ENCODE measurements at places on chromosomes 12 and 14. TPM values are rescaled to one million over a fixed set of nuclear protein-coding genes. Genes with fewer than 3 reads are reported as not detected.
A peak's percentile ranks its signal among the peaks of the same experiment; 100 is the strongest.

DNA sequence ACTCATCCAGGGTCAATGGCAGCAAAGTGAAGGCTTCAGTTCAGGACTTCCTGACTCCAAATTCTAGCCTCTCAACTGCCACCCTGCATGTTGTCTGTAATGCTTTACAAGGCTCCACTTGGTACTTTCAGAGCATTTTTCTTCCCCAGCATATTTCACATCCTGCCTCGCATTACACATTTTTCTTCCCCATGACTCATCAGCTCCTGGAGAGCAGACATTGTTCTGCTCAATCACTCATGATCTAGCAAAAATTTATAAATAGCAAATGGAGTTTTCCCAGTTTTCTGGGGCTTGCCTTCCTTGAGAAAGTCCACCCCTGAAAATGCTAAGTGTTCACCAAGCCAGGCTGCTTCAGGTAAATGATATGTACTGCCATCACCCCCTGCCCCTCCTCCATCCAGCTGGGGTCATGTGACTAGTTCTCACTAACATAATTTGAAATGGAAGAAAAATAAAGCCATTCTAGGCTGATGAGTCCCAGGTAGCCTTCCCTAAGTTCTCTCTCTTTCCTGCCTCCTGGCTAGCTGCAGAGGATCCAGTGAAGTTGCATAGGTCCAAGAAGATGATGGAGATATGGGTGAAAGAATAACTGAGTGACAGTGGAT lies 69.4 kb downstream of the ARMH4 start:
- DNase-seq, result peak; percentile 73

DNA sequence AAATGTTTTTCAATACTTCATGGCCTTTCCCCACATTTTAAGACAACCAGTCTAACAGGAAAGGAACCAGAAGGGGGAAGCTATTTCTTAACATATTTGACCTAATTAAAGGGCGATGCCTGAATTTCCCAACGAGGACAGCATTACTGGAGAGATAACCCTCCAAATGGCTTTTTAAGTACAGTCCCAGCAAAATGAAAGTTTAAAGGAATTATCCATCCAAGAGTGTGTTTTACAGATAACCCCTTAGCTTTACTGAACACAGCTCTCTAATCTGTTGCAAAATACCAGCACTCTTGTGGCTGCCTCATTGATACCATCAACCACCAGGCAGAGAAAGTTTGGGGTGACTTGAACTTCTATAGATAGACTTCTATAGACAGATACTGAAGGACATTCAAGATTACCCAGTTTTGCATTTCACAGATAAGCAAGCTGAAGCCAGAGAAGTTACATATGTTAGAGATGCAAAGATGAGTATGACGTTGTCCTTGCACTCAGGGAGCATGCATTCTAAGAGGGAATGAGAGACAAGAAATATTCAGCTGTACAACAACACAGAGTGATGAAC lies 41.3 kb upstream of the DUSP6 start:
- DNase-seq, result no peak

GRCh38 chr12:127621366-127621765 lies 645.6 kb upstream of the TMEM132C start:
- no peak for DNase-seq

GRCh38 chr12:130990034-130990433 lies 36.3 kb downstream of the ADGRD1 start:
- DNase-seq, result no peak

DNA sequence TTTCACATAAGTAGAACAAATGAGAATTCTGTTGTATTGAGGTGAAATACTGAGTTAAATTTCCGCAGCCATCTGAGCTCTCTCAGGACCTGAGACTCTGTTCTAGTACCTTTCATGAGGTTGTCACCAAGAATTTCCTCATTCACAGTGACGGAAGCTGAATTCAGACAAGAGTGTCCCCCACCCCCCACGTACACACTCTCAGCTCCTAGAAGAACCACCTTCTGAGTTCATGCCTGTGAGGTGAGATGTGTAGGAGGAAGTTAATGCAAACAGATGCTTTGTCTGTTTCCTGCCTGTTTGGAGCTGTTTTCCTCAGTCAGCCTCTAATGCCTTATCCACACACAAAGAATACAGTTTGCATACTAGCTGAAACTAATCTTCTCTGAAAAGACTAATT lies 18.2 kb downstream of the BICDL1 start:
- no peak for DNase-seq

DNA sequence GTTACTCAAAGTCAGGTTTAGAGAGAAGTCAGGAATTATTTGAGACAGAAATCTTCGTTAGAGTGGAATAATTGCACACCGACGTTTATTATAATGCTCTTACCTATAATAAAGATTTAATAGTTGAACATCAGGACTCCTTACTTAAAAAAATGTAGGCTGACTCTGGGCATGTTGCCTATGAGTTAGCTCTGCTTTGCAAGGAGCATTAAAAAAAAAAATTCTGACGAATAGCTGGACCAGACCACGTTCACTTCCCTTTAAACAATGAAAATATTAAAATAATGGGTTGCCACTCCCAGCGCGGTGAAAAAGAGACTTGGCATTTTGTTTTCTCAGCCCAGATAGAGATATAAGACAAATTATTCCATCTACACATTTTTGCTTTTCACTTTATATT lies 574 bp upstream of the FANCM start:
- DNase-seq, result no peak

GRCh38 chr12:10750385-10750727 lies 27.2 kb upstream of the YBX3 start:
- no peak for DNase-seq

GRCh38 chr12:8678661-8679111 lies 16.1 kb upstream of the MFAP5 start:
- DNase-seq, result no peak

DNA sequence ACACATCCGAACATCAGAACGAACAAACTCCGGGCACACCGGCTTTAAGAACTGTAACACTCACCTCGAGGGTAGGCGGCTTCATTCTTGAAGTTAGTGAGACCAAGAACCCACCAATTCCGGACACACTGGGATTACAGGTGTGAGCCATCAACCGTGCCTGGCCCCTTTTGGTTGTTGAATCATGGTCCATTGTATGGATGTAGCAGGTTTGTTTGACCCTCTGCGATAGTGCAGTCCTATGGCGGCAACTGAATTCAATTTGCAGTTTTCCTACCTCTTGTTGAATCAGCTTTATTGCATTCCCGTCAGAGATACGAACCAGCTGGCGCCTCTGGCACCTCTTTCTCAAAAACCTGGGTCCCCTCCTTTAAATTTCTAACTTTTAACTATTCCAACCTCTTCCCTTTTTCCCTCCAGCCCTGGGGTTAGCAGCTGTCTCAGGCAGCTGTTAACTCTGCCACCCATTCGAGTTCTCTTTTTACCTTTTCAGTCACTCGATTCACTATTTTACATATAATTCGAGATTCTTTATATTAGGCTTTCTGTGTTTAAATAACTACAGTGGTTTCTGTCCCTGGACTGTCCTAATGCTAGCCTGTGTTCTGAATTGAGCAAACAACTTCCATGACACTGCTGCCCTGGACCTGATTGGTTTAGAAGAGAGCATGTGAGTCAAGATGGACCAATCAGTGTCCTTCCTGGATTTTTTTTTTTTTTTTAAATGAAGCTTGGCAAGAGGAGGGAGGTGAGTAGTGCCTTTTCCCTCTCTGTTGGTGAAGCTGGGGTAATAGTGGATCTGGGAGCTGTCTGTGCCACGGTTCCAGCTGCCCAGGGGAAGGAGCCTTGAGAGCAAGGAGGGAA lies 261.5 kb downstream of the PCNX1 start:
- DNase-seq, result peak; percentile 13

DNA sequence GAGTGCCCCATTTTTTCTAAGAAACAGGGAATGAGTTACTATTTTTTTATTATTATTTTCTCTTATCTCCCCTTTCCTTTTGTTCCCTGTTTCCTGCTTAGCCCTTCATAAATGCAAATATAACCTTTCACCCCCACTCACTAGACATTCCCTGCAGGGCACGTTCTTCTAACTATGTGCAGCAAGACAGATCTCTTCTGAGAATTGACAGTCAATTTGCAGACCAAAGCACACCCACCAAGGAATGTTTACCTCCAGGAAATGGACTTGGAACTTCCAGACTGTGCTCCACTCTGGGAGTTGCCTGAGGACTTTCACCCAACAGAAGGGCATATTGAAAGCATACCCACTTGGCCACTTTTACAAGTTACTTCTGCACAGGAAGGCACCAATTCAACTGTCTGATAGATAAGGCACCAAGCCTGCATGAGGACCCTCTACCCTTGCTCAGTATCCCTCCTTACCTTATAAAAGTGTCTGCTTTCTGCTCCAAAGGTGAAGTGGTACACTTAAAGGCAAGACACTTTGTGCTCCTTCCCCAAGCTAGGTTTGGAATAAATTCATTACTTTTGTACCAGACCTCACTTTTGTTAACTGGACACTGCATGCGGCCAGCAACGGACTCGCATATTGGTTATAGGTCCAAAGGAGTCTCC lies 6.5 kb downstream of the TAS2R19 start:
- peak; percentile 4 for DNase-seq

GRCh38 chr12:44015333-44015941 lies 179.6 kb downstream of the TMEM117 start:
- peak; percentile 11 for DNase-seq

DNA sequence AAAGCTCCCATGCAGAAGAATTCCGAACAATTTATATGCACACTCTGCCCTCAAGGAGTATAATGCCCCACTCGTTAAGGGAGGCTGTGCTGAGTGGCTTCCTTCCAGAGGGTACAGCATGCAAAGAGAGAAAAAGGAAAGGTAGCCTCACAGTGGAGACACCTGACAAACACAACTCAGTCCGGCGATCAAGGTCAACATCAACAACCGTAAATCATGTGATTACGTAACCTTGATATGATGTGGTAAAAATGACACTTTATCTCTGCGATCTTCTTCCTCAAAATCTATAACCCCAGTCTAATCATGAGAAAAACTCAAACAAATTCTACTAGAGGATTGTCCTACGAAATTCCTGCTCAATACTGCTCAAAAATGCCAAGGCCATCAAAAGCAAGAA lies 400.5 kb upstream of the CCDC196 start:
- no peak for DNase-seq

- DNase-seq, result no peak
Observed at GRCh38 chr12:64170024-64170423, 52.1 kb downstream of the KICS2 start.

- DNase-seq, result no peak
Observed at GRCh38 chr12:112656141-112656540, 135.4 kb upstream of the RPH3A start.

DNA sequence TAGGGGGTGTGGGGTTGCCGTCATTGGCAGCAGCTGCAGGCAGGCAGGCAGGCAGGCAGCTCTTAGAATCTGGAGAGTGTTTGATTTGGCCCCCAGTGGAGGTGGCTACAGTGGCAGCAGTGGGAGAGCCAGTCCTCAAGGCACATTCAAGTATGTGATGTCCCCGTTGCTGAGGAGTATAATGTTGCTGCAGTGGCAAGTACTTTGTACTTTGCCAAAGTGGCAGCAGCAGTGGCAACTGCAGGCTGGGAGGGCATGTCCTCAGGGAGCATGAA lies 147.1 kb downstream of the PAPOLA start:
- no peak for DNase-seq

DNA sequence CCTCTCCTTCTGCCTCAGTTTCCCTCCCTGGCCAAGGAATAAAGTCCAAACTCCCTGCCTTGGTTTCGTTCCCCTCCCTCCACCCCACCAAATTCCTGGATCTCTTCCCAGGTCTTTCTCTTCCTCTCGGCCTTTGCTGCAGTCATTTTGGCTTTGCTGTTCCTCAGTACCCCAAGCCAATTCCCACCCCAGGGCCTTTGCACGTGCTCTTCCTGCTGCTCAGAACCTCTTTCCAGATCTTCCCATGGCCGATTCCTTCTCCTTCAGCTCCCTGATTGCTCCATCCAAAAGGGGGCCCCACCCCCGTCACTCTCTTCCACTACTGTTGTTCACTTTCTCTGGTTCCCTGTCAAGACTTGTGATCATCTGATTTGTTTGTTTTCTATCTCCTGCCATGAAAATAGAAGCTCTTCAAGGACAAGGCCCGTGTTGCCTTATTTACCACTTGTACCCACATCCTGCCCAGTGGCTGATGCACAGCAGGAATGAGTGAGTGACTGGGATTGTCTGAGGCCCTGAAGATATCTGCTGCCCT lies 3.1 kb downstream of the HNF1A start:
- DNase-seq, result no peak

DNA sequence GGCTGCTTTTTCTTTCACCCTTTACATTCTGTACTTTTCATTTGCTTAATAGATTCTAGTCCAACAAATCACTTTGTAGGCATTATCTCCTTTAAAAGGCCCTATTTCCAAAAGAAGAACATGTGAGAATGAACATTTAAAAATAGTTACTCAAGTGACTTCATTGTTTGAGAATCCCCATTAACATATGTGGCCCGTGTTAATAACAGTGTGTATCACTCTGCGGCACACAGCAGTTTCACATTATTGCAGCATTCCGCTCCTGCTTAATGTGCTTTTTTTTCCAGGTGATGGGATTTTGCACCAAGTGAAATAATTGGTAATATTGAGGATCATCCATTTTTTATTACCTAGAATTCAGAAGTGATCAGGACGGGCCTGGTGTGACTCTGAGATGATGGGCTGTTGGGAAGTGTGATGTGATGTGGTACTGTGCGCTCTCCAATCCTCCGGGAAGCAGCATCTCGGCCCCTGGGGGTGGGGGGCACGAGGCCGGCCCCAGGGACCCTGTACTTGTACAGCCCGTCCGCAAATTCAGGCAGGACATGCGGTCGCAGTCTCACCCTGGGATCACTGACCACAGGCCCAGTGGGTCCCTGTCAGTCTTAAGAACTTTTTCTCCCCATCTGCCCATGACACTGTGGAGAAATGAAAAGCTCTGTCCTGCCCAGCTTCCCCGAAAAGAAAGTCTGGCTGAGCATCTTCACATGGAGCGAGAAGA lies 32.9 kb downstream of the SLC15A4 start:
- no peak for DNase-seq

DNA sequence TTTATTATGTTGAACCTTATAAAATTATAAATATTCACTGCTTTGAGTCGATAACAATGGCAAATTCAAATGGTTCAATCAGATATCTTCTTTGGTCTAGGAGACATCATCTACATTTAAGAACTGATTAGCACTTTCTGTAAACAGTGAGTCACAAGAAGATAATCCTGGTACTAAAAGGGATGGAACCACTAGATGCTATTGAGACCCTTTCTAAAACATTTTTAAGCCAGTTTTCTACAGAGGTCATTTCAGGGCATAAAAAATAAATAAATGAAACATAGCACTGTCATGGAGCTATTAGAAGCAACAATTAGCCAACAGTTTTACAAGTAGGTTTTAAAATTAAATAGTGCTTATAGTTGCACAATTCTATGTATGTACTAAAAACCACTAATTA lies 212.2 kb downstream of the DUSP6 start:
- DNase-seq, result no peak

DNA sequence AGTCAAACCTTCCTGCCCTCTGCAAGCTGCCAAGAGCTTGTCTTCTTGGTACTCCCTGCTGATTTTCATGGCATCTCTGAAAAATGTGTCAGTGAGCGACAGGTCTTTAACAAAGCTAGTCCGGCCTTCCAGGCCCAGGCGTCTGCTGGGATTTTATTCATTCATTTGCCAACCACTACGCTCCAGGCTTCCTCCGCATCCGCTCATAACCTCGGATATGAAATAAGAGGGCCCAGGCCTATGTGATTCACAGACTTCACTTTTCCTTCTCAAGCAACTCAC lies 13.8 kb downstream of the TSPAN9 start:
- DNase-seq, result no peak

ALX1 gene
- 5.9 TPM for polyA plus RNA-seq

SYCP3 gene
- 0.22 TPM for polyA plus RNA-seq

IL26 gene
- not detected for polyA plus RNA-seq

CCDC88C gene
- 3.6 TPM for polyA plus RNA-seq

MTHFD1 gene
- polyA plus RNA-seq, result 164 TPM

SYNDIG1L gene
- polyA plus RNA-seq, result not detected

CACNA2D4 gene
- polyA plus RNA-seq, result not detected

ASB2 gene
- 0.16 TPM for polyA plus RNA-seq

TAS2R42 gene
- not detected for polyA plus RNA-seq

PTGDR gene
- polyA plus RNA-seq, result not detected
